ENCODE measurements at places on chromosomes 12 and 14.

DNA sequence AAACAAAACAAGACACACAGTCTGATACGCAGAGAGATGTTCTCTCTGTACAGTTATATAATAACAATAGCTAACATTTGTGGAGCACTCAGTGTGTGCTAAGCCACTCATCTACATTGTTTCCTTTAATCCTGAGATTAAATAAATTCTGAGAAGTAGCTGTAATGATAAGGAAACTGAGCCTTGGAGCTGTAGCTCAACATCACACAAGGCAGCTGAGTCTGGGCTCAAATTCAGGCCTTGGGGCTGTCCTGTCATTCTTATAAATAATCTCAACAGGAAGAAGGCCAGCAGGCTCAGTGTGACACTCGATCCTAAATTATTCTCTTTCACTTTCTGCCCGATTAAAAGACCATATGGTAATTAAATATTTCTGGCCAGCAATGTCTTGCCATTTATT, 24.5 kb downstream of the CDKN1B start:
- no peaks in the 10 kb centered on the region for H3K27me3 ChIP-seq
- no peak for DNase-seq
- H3K36me3 ChIP-seq, result no peaks in the 10 kb centered on the region
- no peak overlapping the region for H3K4me3 ChIP-seq
- H3K4me1 ChIP-seq, result no peaks in the 10 kb centered on the region
- H3K27ac ChIP-seq, result no peak overlapping the region

- H3K4me3 ChIP-seq, result no peak overlapping the region
- no peaks in the 10 kb centered on the region for H3K27me3 ChIP-seq
- no peaks in the 10 kb centered on the region for H3K36me3 ChIP-seq
- DNase-seq, result no peak
Measured at GRCh38 chr12:69321351-69321750, 26.8 kb upstream of the LYZ start.

- H3K4me1 ChIP-seq, result peaks cover 4% of the 10 kb centered on the region
- no peak overlapping the region for H3K27ac ChIP-seq
- no peaks in the 10 kb centered on the region for H3K27me3 ChIP-seq
- peak; percentile 11 for DNase-seq
Measured at GRCh38 chr14:105495101-105495989, 4.3 kb downstream of the TEDC1 start.

- no peak overlapping the region for H3K4me3 ChIP-seq
- no peaks in the 10 kb centered on the region for H3K27me3 ChIP-seq
- no peaks in the 10 kb centered on the region for H3K36me3 ChIP-seq
- H3K27ac ChIP-seq, result no peak overlapping the region
Measured at GRCh38 chr12:119949145-119949544, 39.9 kb upstream of the BICDL1 start.

- no peaks in the 10 kb centered on the region for H3K4me1 ChIP-seq
- H3K36me3 ChIP-seq, result peaks cover 4% of the 10 kb centered on the region
- no peak for DNase-seq
- H3K27ac ChIP-seq, result no peak overlapping the region
Measured at GRCh38 chr14:71662291-71662790, 269.9 kb upstream of the RGS6 start.

DNA sequence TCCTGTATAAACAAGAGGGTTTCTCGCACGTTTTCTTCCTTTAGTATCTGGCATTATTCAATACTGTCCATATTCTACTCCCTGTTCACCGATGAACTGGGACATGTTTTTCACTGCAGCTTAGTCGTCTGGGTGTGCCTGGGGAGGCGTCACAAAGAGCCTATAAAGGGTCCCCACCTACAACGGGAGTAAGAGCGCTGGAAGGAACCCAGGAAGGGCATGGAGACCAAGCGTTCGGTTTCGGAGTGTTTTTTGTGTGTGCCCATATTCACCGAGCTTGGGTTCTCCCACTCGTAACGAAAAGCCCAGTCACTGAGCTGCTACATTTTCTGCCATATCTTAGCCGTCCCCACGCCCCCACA, 592 bp upstream of the USP15 start:
- no peak for DNase-seq
- H3K27me3 ChIP-seq, result no peaks in the 10 kb centered on the region
- H3K4me3 ChIP-seq, result peak overlapping the region; percentile 79
- H3K27ac ChIP-seq, result peak overlapping the region; percentile 90
- H3K4me1 ChIP-seq, result peaks cover 51% of the 10 kb centered on the region

GRCh38 chr14:97578982-97579548, 781.9 kb downstream of the VRK1 start:
- no peaks in the 10 kb centered on the region for H3K27me3 ChIP-seq
- H3K4me1 ChIP-seq, result no peaks in the 10 kb centered on the region
- H3K4me3 ChIP-seq, result no peak overlapping the region
- no peak overlapping the region for H3K27ac ChIP-seq
- DNase-seq, result no peak

GRCh38 chr12:4031703-4032291, 158.6 kb upstream of the PARP11 start:
- H3K27me3 ChIP-seq, result no peaks in the 10 kb centered on the region
- H3K4me3 ChIP-seq, result peak overlapping the region; percentile 64
- H3K4me1 ChIP-seq, result peaks cover 5% of the 10 kb centered on the region
- H3K27ac ChIP-seq, result peak overlapping the region; percentile 97

DNA sequence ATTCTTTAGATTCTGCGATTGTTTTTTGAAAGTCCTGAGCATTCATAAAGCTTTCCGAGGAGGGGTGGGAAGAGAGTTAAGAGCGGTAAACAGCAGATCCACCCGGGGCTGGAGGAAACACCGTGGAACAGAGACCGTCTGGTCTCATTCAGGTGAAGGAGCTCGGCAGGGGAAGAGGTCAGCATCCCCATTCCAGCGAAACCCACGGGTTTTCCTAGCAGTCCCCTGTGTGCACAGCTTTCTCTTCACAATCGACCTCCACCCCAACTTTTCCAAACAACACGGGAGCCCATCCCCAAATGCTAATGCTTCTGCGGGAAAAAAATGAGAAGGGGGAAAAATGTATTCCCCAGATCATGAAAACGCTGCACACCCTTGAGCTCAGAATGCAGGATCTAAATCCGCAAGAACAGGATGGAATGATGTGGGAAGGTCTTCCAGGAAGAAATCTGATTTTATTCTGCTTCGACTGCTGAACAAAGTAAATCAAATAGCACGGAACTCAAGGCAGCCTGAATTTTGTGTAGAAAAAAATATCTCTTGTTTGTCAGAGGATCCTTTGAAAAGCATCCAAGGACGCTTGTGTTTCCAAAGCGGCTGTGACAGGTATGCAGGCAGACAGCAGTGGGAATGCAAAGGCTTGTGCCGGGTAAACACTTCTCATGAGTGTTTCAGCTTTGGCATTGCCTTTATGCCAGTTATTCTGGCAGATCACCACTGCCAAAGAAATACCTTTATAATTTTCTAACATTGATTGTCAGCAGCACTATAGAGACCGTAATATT, 128.8 kb downstream of the NDUFA12 start:
- H3K36me3 ChIP-seq, result no peaks in the 10 kb centered on the region
- DNase-seq, result no peak
- H3K27ac ChIP-seq, result no peak overlapping the region
- peaks cover 31% of the 10 kb centered on the region for H3K4me1 ChIP-seq

DNA sequence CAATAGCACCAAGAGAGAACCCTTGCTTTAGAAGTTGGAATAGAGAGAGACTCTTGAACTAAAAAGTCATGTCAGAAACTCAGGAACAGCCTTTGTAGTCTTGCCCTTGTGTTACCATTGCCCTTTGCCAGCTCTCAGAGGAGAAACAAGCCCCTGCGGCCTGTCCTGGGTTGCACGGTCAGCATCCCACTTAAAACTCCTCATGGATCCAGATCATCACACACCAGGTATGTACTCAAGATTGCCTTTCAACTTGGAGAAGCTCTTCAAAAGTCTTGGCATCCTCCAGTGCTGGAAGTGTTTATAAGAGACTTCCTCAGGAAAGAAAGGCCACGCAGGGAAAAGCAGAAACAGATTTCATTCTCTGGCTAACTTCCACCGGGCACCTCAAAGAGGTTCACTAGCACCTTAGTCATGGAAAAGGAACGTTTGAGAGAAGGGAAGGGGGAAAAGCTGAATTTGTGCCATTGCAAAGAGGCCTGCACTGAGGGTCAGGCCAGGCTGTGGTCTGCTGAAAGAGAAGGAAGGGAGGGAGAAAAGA, 594.2 kb downstream of the MED13L start:
- no peak overlapping the region for H3K27ac ChIP-seq
- no peaks in the 10 kb centered on the region for H3K27me3 ChIP-seq
- H3K36me3 ChIP-seq, result no peaks in the 10 kb centered on the region
